Stimulated activated CD8-positive, alpha-beta memory T cell treated with anti-CD3 and anti-CD28 coated beads, Interleukin-4, amount 100 ng/mL, for 4 hours (primary cell): ENCODE measurements at places on chromosomes 1 and 21.

DNA sequence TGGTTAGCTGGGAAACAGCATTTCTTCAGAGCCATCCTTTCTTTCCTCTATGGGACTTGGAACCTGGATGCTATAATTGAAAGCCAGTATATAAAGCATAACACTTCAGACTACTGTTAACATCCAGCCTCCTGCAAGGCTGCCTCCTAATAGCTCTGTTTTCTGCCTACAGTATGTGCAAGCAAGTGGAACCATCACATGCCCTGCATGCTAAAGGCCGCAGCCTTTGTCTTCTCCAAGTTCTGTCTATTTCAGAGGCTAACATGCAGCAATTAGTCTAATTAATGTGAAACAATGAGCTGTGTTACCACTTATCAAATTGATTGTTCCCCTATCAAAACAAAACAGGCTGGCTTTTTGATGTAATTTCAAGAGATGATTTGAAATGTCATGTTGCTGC lies 82.7 kb upstream of the ESRRG start:
- no peak for DNase-seq

- DNase-seq, result peak; percentile 60
Observed at GRCh38 chr1:26145041-26145959, 13.6 kb upstream of the FAM110D start.

DNA sequence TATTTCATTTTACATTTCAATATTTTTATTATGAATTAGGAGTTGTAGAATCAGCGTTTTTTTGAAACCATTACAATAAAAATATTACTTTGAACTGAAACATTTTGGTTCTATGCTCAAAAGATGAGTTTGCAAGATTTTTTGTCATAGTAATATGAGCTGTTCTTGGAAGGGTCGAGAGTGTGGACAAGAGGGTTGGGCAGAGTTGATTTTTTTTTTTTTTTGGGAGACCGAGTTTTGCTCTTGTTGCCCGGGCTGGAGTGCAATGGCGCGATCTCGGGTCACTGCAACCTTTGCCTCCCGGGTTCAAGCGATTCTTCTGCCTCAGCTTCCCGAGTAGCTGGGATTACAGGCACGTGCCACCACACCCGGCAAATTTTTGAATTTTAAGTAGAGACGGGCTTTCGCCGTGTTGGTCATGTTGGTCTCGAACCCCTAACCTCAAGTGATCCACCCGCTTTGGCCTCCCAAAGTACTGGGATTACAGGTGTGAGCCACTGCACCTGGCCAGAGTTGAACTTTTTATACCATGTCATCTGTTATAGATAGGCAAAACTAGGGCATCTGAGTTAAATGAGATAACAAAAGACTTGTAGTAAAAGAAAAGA lies 3.3 kb downstream of the CACYBP start:
- no peak for DNase-seq

- no peak for DNase-seq
Observed at GRCh38 chr1:6873298-6874015, 88.2 kb downstream of the CAMTA1 start.

DNA sequence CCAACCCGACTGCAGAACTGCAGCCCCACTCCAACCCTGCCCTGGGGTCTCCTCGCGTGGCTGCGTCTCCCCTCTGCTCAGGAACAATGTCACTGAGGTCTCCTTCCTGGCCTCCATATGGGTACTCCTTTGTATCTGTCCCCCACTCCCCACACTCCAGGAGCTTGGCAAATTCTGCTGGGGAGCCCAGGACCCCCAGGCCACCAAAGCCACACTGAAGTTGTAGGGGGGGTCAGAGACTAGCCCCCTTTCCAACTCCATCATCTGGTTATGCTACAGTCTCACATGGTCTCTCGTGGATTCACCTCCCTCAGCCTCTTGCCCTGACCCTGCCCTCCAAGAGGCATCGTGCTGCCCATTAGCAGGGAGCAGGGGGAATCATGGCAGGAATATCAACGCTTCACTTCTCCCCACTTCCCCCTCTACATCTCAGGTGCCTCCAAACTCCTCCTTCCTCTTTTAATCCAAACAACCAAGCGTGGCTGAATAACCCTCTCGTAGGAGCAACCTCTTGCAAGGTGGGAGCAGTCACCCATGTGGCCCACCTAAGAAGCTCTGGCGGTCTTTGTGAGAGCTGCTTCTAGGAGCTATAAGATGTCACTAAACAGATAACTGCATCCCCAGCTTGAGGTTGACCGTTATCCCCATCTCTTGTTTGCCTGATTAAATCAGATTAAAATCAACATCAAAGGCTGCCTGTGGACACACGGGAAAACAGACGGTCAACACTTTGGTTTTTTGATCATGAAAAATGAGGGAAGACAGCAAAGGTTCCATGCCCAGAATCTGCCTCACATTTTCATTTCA lies 86.4 kb downstream of the MIS18A start:
- DNase-seq, result no peak

DNA sequence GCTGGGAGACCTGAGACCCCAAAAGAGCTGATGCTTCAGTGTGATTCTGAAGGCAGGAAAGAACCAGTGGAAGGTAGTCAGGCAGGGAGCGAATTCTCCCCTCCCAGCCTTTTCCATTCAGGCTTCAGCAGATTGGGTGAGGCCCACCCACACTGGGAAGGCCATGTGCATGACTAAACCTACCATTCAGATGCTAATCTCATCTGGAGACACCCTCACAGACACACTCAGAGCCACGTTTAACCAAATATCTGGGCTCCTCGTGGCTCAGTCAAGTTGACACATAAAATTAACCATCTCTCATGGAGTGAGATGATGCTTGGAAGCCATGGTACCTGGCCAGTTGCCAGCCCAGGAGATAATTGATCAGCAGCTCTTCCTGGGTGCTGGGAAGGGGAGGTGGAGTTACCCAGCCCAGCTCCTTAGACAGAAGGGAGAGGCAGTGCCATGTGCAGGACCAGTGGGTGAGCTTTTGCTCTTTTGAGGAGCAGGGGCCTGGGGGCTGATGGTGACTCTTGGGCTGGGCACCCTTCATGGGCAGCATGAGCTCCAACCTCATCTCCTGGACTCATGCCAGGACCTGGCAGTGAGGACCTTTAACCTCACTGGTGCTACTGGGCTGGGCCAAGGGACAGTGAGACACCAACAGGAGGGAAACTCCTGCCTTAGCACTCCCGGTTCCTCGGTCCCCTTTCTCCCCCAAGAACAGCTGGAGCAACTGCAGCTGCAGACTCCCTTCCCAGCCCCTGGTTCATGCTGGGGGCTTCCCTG lies 89.0 kb upstream of the ACTL8 start:
- no peak for DNase-seq

GRCh38 chr1:225685476-225686176 lies 32.7 kb upstream of the ENAH start:
- DNase-seq, result no peak

DNA sequence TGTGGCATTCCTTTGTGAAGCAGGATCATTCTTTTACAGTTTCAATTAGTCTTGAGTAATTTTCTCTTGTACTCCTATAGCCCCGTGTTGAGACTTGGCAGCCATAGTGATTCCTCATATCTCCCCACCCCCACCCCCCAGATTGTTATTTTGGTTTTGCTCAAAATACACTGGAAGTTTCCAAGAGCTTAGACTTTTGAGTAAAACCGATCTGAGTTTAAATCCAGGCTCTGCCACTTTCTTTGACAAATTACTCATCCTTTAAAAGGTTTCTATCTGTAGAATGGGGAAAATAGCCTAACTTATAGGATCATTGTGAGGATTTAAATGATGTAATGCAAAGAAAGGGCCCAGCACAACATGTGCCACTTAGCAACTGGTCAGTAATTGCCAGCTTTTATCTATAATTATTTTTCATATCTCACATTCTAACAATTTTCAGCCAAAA lies 53.1 kb upstream of the RC3H1 start:
- DNase-seq, result no peak

DNA sequence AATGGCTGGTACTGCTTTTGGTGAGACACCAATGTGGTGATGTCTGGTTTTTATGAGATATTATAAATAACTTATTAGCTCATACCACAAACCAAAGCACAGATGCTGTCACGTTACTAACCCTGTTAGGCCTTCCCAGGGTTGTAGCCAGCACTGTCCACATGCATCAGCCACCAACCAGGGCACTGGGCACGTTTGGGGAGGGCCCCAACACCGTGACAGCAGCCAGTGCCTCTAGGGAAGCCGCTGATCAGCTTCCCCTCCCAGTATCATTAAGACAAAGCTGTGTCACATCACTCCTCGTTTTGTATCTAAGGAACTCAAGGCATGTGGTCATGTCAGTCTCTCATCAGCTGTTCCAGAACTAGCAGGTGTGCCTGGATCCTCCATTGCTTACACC lies 13.9 kb downstream of the URB1 start:
- DNase-seq, result no peak

GRCh38 chr1:172467446-172467845 lies 23.6 kb upstream of the PIGC start:
- no peak for DNase-seq

GRCh38 chr1:53899206-53899628 lies 5.2 kb downstream of the DIO1 start:
- DNase-seq, result no peak

- DNase-seq, result no peak
Observed at GRCh38 chr1:193111641-193112090, 6.5 kb upstream of the GLRX2 start.

GRCh38 chr1:22132517-22133235 lies 10.2 kb downstream of the WNT4 start:
- DNase-seq, result no peak

DNA sequence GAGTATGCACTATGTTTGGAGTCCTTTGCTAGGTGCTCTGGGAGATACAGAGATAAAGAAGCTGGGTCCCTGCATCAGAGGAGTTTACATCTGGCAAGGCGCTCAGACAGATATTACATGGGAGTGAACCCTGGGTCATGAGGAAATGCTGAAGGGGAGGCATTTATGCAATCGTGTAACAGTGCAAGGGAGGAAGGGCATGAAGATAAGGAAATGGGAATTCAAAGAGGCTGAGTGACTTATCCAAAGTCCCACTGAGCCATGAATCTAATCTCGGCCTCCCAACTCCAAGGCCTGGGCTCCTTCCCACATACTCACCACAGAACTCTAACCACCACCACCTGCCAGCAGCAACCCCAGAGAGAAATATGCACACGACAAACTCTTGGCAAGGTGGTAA lies 51.6 kb downstream of the FAM163A start:
- no peak for DNase-seq
